Activated T-helper 1 cell treated with Interleukin-2 at 50 U/mL for 16 hours (primary cell): ENCODE measurements at places on chromosomes 12 and 14.

GRCh38 chr12:70180130-70180529 lies 63.1 kb upstream of the CNOT2 start:
- no peak for DNase-seq

DNA sequence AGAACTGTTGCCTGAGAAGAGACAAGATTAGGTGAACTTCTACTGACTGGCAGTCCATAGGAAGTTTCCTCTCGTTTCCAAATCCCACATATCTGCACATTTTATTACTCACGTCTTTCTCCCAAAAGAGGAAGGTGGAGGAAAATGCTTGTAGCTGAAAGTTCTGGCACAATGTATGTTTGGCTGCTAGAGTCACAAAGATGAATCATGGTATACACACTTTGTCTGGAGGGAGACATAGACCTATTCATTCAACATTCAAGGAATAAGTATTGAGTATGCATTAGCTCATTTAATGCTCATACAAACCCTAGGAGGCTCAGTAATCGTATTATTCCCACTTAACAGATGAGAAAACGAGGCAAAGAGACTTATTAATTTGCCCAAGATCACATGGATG lies 291.8 kb downstream of the FOXN3 start:
- no peak for DNase-seq

DNA sequence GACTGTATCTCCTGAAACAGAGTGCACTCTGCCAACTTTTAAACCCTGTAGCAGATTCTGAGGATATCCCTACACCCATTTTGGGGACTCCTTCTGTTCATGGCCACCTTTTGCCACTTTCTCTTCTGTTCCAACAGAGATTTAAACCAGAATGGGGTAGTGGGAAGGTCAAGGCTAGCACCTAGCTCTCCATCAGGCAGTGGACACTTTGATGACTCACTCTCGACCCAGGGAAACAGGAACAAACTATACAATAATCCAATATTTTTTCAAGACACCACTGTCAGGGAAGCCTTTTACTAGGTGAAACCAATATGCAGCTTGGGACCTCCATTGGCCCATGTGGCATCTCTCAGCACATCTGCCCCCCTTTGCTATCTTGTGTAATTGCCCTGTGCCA lies 103.6 kb downstream of the DAAM1 start:
- DNase-seq = no peak

GRCh38 chr12:48349471-48349870 lies 1.2 kb downstream of the ZNF641 start:
- DNase-seq = no peak

DNA sequence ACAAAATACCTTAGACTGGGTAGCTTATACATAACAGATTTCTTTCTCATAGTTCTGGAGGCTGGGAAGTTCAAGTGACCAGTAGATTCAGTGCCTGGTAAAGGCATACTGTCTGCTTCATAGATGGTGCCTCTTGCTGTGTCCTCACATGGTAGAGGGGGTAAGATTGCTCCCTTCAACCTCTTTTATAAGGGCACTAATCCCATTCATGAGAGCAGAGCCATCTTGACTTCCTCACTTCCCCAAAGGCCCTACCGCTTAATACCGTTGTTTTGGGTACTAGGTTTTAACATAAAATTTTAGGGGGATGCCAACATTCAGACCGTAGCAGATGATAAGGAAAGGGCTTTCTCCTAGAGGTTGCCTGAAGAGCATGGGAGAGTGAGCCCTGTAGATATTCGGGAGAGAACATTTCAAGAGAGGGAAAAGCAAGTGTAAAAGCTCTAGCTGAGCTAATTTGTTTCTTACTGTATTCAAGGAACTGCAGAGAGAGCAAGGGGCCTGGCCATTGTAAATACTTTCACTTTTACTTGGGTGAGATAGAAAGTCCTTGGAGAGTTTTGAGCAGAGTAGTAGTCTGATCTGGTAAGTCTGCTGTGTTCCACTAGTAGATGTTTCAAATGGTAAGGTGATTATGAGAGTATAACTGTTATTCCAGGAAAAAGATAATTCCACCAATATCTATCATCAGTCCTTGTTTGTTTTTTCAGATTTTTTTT lies 27.3 kb downstream of the FRS2 start:
- no peak for DNase-seq

DNA sequence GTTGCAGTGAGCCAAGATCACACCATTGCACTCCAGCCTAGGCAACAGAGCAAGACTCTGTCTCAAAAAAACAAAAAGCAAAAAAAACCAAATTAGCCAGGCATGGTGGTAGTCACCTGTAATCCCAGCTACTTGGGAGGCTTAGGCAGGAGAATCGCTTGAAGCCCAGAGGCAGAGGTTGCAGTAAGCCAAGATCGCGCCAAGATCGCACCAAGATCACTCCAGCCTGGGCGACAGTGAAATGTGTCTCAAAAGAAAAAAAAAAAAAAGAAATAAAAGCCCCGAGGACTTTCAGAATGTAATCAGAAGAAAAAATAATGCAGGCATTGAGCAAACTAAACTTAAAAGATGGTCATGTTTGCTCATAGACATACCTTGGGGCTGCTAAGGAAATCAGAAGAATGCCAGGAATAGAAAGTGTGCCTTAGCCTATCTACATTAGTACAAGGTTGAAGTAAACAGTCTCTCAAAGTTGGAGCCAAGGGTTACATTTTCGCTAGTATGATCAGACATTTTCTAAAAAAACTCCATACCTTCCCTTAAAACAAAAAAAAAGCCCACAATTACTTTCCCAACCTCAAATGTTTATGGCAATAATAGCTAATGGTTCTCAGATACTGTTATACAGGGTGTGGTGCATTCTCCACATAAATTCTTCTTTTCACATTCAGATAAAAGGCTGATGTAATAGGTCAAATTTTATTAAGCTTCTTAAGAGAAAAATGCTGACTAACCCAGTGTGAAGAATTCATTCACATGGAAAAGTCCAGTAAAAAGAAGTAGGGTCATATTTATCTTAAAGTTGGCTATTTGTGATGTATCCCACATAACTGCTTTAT lies 15.8 kb downstream of the DTD2 start:
- no peak for DNase-seq

DNA sequence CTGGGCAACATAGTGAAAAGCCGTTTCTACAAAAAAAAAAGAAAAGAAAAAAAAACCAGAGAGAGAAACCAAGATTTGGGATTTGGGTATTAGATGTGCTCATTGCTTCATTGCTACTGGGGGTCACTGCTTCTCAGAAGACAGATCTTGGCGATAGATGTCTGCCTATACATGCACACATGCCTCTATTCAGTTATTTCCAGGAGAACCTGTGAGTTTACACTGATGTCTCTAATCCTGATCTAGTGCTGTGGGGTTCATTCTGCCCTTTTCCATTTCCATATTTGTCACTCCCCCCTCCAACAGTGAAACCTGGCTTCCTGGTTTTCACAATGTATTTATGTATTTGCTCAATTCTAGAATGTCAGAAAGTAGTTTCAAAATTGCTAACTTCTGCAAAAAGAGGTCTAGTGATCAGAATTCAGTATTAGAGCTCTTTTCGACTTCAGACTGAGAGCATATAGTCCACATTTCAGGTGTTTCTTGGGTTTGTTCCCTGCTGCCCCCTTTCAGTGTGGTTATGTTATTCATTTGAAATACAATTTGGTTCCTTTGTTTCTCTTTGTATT lies 111.0 kb downstream of the SLC25A47 start:
- DNase-seq = no peak
